ENCODE measurements at places on chromosomes 16 and 17.

DNA sequence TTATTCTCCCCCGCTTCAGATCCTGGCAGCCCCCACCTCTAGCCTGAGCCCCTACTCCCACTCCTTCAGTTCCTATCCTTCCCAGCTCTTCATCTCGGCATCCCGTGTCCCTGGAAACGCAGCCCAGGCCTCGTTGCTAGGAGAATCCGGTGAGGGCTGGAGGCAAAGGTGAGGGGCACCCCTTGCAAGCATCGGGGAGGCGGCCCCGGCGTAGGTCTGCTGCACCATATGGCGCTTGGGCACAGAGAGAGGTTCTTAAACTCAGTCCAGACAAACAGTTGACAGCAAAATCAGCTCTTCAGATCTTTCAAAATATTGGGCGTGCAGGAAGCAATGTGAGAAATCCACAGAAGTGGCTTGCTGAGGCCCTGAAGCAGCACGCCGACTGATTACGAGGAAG, 15.0 kb downstream of the SLC38A8 start:
- no peak for DNase-seq

DNA sequence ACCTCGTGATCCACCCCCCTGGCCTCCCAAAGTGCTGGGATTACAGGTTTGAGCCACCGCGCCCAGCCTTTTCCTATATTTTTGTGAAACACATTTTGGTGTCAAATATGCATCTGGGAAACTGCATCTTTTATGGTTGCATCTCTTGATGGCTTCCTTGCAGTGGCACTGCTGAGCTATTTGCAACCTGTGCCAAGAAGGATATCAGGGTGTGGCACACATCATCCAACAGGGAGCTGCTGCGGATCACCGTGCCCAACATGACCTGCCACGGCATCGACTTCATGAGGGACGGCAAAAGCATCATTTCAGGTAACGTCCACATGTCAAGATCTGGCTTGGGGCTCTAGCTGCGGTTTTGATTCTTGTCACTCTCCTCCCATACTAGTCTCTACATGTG, 16.8 kb upstream of the USP43 start:
- no peak for DNase-seq

DNA sequence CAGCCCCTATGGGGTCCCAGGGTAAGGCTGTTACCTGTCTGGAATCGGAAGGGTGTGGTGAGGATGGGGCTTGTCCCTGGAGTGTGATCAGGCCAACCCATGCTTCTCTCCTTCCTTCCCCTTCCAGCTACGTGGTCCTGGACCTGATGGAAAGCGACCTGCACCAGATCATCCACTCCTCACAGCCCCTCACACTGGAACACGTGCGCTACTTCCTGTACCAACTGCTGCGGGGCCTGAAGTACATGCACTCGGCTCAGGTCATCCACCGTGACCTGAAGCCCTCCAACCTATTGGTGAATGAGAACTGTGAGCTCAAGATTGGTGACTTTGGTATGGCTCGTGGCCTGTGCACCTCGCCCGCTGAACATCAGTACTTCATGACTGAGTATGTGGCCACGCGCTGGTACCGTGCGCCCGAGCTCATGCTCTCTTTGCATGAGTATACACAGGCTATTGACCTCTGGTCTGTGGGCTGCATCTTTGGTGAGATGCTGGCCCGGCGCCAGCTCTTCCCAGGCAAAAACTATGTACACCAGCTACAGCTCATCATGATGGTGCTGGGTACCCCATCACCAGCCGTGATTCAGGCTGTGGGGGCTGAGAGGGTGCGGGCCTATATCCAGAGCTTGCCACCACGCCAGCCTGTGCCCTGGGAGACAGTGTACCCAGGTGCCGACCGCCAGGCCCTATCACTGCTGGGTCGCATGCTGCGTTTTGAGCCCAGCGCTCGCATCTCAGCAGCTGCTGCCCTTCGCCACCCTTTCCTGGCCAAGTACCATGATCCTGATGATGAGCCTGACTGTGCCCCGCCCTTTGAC, 2.4 kb downstream of the MAPK7 start:
- DNase-seq = peak; percentile 10

DNA sequence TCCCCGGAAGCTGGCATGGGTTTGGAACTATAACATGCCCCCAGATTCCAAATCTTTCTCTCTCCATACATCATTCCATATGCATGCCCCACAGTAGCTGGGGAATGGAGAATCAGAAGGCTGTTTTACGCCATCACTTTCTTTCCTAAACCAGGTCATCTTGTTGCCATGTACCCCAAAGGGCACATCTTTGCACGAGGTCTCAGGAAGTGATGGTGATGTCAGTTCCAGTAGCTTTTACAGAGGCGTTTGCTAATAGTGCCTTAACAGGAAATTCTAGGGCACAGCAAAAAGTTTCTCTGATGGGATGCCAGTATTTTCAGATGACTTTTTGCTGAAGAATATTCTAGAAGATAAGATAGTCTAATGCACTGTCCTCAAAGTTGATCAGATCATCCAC, 241.5 kb downstream of the MAF start:
- no peak for DNase-seq

- no peak for DNase-seq
Observed at GRCh38 chr16:2799205-2799858, 1.1 kb downstream of the PRSS41 start.

DNA sequence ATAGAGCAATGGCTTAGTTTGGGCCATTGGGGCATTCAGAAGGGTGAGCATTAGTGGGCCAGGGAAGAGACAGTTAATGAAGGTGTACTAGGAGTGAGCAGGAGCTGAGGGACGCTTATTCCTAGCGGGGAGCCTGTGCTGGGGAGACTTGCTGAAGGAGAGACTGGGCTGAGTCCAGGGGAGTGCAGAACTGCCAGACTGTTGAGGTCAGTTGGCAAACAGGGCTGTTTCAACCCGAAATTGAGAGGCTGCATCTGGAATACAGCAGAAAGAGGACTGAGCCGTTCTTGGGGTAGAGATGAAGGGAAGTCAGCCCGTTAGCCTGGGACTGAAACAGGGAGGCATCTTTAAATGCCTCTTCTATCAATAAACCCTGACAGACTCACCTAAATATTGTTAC, 33.2 kb downstream of the MAP2K6 start:
- no peak for DNase-seq

- DNase-seq = no peak
Observed at GRCh38 chr17:37294888-37295287, 80.9 kb upstream of the C17orf78 start.

DNA sequence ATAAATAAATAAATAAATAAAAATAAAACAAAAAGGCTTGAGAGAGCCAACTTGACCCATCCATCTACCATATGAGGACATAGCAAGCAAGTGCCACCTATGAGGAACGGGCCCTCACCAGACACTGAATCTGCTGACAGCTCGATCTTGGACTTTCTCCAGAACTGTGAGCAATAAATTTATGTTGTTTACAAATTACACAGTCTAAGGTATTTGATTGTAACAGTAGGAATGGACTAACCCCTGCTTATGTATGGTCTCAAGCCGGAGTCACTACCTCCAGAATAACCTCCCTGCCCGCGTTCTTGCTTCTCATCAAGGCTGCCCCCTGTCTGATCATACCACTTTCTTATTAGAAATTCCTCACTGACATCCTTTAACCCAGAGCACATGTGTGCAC, 9.9 kb downstream of the SLC5A11 start:
- DNase-seq = no peak

- no peak for DNase-seq
Observed at GRCh38 chr16:25713785-25714570, 22.2 kb downstream of the HS3ST4 start.

- no peak for DNase-seq
Observed at GRCh38 chr17:14297161-14297851, 3.6 kb upstream of the HS3ST3B1 start.

- no peak for DNase-seq
Observed at GRCh38 chr16:55499951-55500529, 8.8 kb upstream of the LPCAT2 start.

GRCh38 chr16:81403208-81403600, 41.4 kb upstream of the CMIP start:
- DNase-seq = no peak

DNA sequence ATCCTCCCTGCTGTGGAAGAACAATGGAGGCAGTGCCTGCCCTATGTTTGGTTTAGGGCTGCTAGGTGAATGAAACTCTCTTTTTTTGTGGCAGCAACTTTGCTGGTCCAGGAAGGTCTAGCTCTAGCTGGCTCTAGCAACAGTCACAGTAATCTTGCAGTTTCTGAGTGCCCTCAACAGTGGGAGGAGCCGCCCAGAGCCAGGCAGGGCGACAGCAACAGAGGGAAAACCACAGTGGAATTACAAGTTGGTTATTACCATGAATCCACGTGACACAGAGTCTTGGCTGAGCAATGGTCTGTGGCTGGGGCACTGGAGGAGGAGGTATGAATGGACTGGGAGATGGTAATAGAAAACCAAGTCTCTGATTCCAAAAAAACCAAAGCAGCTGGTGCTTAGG, 10.3 kb downstream of the HSPB9 start:
- no peak for DNase-seq

- no peak for DNase-seq
Observed at GRCh38 chr16:85800321-85800669, 800 bp downstream of the COX4I1 start.

DNA sequence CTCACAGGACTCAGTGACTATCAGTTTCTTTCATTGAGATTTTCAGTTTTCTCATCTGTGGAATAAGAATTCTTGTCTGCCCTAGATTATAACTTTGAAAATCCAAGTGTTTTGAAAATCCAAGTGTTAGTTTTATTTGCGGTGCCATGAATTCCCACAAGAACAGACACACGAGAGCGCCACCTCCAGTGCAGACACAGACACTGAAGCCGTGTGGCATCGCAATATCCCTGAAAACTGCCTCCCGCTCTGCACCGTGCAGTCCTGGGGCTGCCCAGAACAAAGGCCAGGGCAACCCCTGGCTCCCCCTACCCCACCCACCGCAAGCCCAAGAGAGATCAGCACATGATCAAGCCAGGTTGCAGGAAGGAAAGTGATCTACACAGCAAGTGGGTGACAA, 229.5 kb upstream of the ASIC2 start:
- DNase-seq = no peak

- DNase-seq = no peak
Observed at GRCh38 chr17:46949291-46950174, 26.6 kb downstream of the GOSR2 start.

- no peak for DNase-seq
Observed at GRCh38 chr17:3723188-3723555, 531 bp upstream of the HASPIN start.

DNA sequence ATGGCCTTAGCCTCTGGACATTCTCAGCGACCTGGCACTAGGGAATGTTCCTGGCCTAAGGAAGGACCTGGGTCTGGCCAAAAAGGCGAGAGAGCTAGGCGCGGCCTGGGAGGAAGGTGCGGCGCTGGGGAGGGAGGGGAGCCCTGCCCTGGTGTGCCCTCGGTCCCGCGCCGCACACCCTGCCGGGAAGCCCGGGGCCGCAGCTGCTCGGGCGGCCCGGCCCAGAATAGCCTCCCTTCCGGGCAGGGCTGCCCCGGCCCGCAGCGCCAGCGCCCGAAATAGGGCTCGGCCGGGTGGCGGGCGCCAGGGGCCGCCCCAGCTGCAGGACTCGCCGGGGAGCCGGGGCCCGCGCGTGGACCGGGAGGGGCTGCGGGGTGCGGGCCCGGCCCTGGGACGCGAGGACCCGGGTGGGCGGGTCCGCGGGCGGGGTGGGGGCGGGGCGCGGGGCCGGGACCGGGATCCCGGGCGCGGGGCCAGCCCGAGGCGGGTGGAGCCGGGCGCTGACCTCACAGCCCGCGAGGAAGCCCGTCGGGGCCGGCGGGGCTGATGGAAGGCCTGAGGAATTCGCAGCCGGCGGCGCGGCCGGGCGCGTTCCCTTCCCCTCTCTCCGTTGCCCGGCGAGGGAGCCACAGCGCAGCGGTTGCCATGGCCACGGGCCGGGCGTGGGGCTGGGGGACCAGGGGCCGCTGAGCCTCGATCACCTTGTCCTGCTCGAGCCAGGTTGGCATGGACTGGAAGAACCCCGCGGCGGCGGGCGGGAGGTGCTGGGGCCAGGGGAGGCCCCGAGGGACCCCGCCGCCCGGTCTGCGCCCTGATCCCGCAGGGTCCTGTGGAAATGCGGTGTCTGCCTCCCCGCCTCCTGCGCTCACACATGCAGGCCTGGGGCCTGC, 18.1 kb downstream of the SOCS3 start:
- DNase-seq = no peak

GRCh38 chr17:21361020-21361809, 14.9 kb upstream of the KCNJ12 start:
- DNase-seq = no peak

GRCh38 chr16:3787924-3788661, 70.8 kb upstream of the TRAP1 start:
- no peak for DNase-seq

- DNase-seq = no peak
Observed at GRCh38 chr16:557463-558297, 2.5 kb upstream of the PRR35 start.

GRCh38 chr17:29149431-29150064, 30.6 kb downstream of the MYO18A start:
- no peak for DNase-seq
